Smooth muscle cell of bladder (primary cell): ENCODE measurements at places on chromosomes 12 and 14. TPM values are rescaled to one million over a fixed set of nuclear protein-coding genes. Genes with fewer than 3 reads are reported as not detected.

The SP7 gene
- not detected in 2 replicates for total RNA-seq

The KRT6C gene
- not detected in 2 replicates for total RNA-seq

The ERP29 gene
- total RNA-seq = 104 and 124 TPM in 2 replicates

The ANO2 gene
- 0.18 TPM in 1 of 2 replicates, not detected in the other for total RNA-seq

The KRT5 gene
- total RNA-seq = 1.3 and 2.3 TPM in 2 replicates

The RNF34 gene
- 69.5 and 93.7 TPM in 2 replicates for total RNA-seq

The RTL1 gene
- total RNA-seq = not detected in 2 replicates

The HCAR3 gene
- total RNA-seq = not detected in 2 replicates

The OR6J1 gene
- total RNA-seq = not detected in 2 replicates

The EXD2 gene
- total RNA-seq = 13.5 and 14.8 TPM in 2 replicates

The JPH4 gene
- total RNA-seq = not detected in 2 replicates

The NID2 gene
- 333 and 336 TPM in 2 replicates for total RNA-seq

The UBR7 gene
- total RNA-seq = 18.1 and 18.2 TPM in 2 replicates

The PLEKHA5 gene
- 43.7 and 54.9 TPM in 2 replicates for total RNA-seq

The IRAK4 gene
- 17.6 and 19.8 TPM in 2 replicates for total RNA-seq

The TSPAN11 gene
- total RNA-seq = 0.18 and 1.1 TPM in 2 replicates

The LRTM2 gene
- not detected in 2 replicates for total RNA-seq

The C12orf50 gene
- under 0.01 TPM in 1 of 2 replicates, not detected in the other for total RNA-seq

The ACSS3 gene
- total RNA-seq = 14.5 and 22.3 TPM in 2 replicates

The ACTR10 gene
- total RNA-seq = 40.7 and 50.8 TPM in 2 replicates

The IQSEC3 gene
- total RNA-seq = 1.4 and 1.6 TPM in 2 replicates

The TAMALIN gene
- total RNA-seq = 6.5 and 8.3 TPM in 2 replicates

The BMP4 gene
- 11.5 and 30.2 TPM in 2 replicates for total RNA-seq

The CLEC2A gene
- not detected in 2 replicates for total RNA-seq

The EML1 gene
- total RNA-seq = 62.0 and 77.8 TPM in 2 replicates

The PLD4 gene
- 0.09 and 0.14 TPM in 2 replicates for total RNA-seq

The WASHC3 gene
- 91.2 and 114 TPM in 2 replicates for total RNA-seq

The CARMIL3 gene
- total RNA-seq = under 0.01 TPM in 2 replicates

The LBHD2 gene
- not detected in 2 replicates for total RNA-seq

The SIRT4 gene
- 1.00 and 2.5 TPM in 2 replicates for total RNA-seq

The EIF2S1 gene
- 187 and 238 TPM in 2 replicates for total RNA-seq

The USP44 gene
- total RNA-seq = 6.0 and 13.8 TPM in 2 replicates

The GLS2 gene
- 0.09 TPM in 1 of 2 replicates, not detected in the other for total RNA-seq

The CACNB3 gene
- 12.2 and 12.4 TPM in 2 replicates for total RNA-seq

The ANG gene
- total RNA-seq = 5.1 and 10.4 TPM in 2 replicates

The TCL1B gene
- not detected in 2 replicates for total RNA-seq

The TMEM233 gene
- 0.14 and 0.37 TPM in 2 replicates for total RNA-seq

The NRXN3 gene
- total RNA-seq = under 0.01 and 0.14 TPM in 2 replicates

The DNAJC22 gene
- total RNA-seq = 1.8 and 6.0 TPM in 2 replicates
